Suppressor macrophage treated with lipopolysaccharide for 4 hours (primary cell): ENCODE measurements at places on chromosomes 12 and 14.

DNA sequence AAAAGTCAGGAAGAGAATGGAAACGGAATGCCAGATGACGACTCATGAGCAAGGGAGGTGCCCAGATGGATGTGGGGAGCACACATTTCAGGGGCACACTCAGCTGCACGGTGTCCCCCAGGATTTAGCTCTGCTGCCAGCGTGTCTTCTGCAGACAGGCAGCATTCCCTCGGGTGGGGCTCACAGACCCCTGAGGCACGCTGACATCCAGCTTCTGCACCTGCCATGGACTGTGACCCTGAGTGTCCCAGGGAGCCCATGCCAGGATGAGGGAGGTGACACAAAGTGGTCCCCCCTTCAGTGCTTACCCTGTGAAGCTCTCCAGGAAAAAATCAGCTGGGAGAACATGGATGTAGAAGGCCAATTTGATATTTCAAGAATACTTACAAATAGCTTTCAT, 84.2 kb downstream of the PIWIL1 start:
- no peak for DNase-seq

DNA sequence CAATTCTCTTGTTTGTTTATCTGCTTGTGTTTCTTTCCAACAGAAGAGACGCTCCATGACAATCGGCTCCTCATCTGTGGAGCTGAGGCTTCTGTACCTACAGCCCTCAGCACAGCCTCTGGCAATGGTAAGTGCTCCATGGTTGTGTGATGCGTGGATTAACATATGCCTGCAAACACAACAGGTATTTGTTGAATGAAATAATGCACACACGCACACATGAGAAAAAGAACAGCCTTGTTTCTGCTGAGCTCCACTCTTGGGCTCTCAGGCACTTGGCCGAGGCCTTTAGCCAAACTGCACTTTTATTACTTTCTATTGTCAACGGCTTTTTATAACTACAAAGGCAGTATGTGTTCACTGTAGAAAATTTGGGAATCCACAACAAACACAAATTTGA, 120.4 kb upstream of the TMCC3 start:
- no peak for DNase-seq

- DNase-seq, result peak; percentile 55
These were observed 5.9 kb upstream of the ORAI1 start for GRCh38 chr12:121620333-121620891.

GRCh38 chr14:52879958-52880357, 70.9 kb downstream of the FERMT2 start:
- DNase-seq, result no peak

DNA sequence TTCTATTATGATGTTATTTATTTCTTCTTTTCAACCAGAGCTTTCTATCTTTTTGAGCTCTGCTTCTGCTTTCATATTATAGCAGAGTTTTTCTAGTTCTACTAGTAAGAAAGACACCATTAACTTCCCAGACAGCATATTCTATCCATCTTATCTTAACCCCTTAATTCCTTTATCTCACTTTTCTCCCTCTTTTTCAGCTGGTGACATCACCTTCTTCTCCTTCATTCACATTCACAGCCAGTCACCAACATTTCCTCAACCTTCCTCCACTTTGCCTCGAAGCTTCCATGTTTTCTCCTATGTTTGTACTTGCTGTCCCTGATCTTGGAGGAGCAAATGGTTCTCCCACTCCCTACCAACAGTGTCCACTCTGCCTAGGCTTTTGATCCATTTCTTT, 3.5 kb upstream of the CSRP2 start:
- DNase-seq, result no peak

GRCh38 chr12:102349079-102349478, 131.3 kb downstream of the IGF1 start:
- no peak for DNase-seq

DNA sequence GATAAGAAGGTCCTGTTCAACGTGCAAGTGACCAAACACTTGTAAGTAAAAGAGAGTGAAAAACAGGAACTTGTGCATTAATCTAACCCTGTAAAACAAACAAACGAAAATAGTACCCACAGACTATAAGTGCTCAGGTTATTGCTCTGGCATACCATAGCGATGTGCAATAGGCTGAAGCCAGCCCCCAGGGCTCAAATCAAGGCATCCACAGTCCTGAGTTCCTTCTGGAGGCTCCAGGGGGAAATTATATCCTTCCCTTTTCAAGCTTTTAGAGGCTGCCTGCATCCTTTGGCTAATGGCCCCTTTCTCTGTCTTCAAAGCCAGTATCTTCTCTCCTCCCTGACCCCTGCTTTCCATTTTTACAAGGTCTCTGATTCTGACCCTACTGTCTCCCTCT, 8.1 kb upstream of the CMAS start:
- no peak for DNase-seq

DNA sequence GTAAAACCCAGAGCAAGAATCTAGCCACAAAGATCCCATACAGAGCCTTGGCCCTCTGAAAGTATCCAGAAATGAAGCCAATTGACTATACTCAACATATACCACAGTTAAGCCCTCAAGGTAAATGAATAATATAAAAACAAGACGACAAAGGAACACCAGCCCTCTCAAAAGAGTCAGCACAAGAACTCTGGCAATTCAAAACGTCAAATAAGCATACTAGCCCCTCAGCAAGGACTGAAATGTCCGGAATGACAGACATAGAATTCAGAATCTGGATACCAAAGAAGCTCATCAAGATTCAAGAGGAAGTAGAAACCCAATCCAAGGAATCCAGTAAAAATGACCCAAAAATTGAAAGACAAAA, 49.9 kb downstream of the GTF2A1 start:
- DNase-seq, result no peak

DNA sequence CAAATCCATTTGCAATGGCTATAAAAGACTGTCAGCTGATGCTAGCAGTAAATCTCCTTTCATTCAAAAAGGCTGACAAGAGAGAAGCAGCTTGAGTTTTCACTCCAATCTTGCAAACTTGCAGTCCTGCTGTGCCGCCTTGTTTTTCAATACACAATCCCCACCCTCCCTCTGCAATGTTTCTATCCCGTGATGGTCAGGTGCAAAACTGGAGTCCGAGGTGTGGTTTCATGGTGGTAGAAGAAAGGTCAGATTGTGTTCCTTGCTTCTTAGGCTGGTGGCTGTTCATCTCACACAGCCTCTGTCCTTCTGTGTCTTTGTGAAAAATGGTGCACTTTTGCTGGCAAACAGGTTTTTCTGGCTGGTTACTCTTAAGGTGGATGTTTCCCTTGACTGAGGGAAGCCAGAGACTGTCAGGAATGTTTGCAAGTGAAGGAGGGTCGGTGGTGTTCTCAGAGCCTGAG, 27.7 kb upstream of the TBX3 start:
- DNase-seq, result no peak

DNA sequence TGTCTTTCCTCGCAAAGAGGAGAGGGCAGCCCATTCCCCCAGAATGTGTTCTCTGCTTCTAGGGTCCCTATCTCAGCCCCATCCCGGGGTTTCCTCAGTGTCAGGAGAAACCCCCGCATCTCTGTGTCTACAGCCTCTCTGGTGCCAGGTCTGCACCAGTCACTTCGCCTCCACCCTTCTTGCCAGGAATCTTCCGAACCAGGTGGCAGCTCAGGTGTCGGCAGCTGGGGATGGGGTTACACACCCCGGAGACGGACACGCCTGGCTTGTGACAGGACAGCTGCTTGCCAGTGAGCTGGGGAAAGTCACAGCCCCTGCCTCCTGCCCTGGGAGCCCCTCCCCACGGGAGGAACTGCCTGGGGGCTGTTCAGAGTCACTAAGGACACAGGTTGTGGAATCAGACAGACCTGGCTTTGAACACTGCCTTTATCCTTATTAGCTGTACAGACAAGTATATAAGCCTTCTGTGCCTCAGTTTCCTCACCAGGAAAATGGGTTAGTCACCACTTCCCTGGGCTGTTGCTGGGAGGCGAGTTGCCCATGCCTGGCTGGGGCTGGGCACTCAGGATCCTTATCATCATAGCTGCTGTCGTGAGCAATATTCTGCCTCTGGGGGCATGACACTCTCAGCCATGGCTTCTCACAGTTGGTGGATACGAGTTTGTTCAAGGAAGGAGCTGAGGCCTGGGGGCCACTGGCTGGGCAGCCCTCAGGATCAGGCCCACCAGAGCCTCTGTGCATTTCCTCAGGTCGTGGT, 10.8 kb downstream of the HIP1R start:
- no peak for DNase-seq

DNA sequence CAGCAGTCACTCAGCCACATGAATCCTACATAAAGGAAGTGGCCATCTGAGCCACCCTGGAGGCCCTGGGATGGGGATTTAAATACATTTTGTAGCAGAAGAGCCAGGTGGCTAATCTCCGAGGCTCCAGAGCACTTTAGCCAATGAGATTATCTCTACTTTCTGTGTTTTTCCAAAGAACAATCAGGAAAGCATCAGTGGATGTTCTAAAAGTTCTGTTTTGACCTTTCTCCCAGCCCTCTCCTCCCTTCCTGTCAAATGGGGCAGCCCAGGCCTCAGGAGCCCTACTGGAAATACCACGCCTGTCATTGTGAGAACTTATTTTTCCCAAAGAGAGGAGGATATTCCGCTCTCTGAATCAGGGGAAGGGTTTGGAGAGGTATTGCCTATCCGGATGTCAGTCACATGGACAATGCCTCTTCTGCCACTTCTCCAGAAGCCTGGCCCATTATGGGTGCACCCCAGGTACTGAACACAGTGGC, 336.8 kb upstream of the FKBP4 start:
- no peak for DNase-seq

DNA sequence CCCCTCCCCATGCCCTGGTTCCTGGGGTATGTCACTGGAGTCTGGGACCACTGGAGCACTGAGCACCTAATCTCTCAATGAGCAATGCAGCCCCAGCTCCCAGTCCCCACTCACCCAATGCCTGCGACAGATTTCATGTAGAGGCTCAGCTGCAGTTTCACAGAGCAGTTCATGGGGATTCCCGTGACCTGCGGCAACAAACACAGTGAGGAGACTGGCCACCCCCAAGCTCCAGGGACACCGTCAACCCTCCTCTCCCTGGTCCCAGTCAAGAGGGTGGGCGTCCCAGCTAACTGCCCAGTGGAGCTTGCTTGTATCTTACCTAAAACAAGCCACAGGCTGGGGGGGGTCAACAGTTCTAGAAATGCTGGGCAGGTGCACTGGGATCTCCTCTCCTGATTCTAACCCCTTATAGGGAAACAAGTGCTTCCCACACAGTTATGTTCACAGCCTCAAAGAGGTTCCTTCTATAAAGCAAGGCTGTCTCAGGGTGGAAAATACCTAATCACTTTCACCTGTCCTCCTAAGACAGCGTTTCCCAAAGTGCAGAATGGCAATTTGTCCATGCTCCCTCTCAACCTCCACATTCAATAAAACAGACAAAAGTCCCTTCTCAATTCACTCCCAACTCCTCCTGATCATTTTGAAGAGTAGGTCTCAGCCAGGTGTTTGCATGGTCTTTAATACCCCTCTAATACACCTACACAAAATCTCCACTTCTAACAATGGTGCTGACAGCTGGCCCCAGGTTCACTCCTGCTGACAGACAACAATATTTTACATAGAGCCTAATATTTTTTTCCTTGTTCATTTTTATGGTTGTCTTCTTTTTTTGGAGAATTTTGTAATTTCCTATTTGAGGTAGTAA, 68.3 kb downstream of the SCARB1 start:
- DNase-seq, result no peak

- DNase-seq, result no peak
These were observed 19.5 kb downstream of the PRKAB1 start for GRCh38 chr12:119687406-119687805.

- no peak for DNase-seq
These were observed 36.5 kb downstream of the LRRC74A start for GRCh38 chr14:76862546-76863282.

DNA sequence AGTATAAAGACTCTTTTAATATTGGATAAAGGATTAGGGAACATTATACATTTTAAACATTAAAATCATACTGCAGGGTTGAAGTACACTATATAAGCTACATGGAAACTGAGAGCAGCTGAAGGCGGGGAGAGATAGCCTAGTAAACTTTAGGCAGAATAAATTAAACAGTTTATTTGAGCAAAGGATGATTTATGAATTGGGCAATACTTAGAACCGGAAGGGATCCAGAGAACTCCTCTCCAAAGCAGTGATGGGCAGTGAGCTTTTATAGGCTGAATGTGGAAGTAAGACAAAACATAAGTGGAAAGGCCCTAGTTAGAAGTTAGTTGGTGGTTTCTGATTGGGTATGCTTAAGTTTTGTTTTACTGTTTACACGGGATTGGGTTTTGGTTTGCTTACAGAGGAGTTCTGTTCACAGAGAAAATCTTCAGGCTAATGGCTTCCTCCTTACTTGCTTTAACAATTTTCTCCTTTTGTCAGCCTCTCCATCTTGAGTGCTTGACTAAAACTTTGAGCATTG, 18.9 kb downstream of the LEMD3 start:
- DNase-seq, result peak; percentile 61

DNA sequence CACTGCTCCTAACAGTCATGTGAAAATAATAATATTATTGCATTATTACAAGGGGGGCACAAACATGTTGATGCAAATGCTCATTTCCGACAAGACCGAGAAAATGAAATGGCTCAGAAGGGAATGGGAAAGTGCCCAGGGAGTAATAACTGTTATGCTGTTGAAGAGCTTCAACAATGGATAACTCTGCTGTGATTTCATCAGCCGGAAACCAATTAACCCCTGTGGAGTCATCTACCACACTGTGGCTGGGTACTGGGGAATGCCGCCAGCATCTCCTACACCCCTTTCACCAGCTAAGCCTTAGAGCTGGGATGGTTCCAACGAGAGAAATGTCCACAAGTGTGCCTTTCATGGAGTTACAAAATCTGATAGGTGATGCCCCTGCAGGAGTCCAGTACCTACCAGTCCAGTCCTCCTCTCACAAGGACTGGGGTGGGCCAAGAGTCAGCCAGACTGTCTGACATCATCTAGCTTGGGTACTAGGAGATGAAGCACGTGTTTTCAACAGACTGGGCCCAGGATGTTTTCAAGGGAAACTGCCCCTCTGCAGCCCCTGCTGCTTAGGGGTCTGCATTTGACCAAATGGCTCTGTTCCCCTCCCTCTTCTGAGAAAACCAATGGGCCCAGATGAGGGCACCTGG, 509.3 kb upstream of the CCDC196 start:
- no peak for DNase-seq

- DNase-seq, result no peak
These were observed at the start of gene HOXC6 for GRCh38 chr12:54028314-54029201. TSS of gene HOXC6 (plus strand) at chr12:54028440. CDS start at chr12:54028522, 82 bp downstream.

GRCh38 chr12:2332236-2332635, 279.4 kb downstream of the CACNA1C start:
- no peak for DNase-seq

GRCh38 chr14:78612666-78613065, 442.5 kb downstream of the NRXN3 start:
- no peak for DNase-seq

DNA sequence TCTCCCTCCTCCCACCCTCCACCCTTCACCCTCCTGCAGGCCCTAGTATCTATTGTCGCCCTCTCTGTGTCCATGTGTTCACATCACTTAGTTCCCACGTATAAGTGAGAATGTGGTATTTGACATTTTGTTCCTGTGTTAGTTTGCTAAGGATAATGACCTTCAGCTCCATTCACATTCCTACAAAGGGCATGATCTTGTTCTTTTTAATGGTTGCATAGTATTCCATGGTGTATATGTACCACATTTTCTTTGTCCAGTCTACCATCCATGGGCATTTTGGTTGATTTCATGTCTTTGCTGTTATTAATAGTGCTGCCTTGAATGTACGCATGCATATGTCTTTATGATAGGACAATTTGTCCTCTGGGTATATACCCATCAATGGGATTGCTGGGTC, 29.6 kb downstream of the C12orf71 start:
- DNase-seq, result no peak

- no peak for DNase-seq
These were observed 29.6 kb downstream of the CCDC91 start for GRCh38 chr12:28219827-28220226.

- DNase-seq, result no peak
These were observed 2.5 kb downstream of the KCNH3 start for GRCh38 chr12:49541140-49541861.

- DNase-seq, result peak; percentile 43
These were observed 76.9 kb upstream of the PSMA6 start for GRCh38 chr14:35215110-35215813.
